CD4-positive, CD25-positive, alpha-beta regulatory T cell (primary cell): ENCODE measurements at places on chromosomes 3 and 15. TPM values are rescaled to one million over a fixed set of nuclear protein-coding genes. Genes with fewer than 3 reads are reported as not detected.

Gene SLC9C1
- polyA plus RNA-seq = not detected

Gene FES
- polyA plus RNA-seq = 0.13 TPM

Gene CCR1
- polyA plus RNA-seq = not detected

Gene AP3B2
- not detected for polyA plus RNA-seq

Gene UTS2B
- polyA plus RNA-seq = not detected

Gene GABRB3
- not detected for polyA plus RNA-seq
